ENCODE measurements at places on chromosomes 3 and 15.

DNA sequence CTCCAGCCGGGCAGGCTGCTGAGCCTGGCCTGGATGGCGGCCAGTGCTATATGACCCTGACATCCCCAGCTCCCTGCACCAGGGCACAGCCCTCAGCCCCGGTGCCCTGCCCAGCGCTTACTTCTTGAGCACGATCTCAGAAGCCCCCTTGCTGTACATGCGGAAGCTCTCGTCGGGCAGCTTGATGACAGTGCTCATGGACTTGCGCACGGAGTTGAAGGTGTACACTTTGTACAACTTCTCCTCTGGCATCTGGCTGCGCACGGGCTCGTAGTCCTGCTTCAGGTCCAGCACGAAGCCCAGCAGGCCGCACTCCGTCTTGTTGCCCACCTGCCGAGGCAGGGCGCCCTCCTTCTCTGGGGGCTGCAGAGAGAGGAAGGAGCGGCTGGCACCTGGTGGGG is 38.8 kb upstream of the SEC13 start:
- DNase-seq: peak; percentile 63

DNA sequence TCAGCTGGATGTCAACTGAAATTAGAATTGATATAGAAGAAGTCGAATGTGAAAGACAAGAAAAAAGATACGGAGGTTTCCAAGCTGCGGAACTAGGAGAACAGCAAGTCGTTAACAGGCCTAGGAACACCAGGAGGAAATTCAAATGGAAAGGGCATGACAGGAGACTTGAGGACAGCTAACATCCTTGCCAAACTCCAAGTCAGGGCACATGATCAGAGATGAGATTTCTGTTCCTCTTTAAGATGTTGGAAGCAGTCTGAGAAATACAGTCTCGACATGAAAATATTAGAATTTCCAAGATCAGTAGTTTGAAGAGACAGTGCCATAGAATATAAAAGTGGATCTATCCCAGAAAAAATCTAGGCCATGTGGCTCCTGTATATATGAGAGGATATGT is 5.0 kb downstream of the MYO5A start:
- DNase-seq: no peak

DNA sequence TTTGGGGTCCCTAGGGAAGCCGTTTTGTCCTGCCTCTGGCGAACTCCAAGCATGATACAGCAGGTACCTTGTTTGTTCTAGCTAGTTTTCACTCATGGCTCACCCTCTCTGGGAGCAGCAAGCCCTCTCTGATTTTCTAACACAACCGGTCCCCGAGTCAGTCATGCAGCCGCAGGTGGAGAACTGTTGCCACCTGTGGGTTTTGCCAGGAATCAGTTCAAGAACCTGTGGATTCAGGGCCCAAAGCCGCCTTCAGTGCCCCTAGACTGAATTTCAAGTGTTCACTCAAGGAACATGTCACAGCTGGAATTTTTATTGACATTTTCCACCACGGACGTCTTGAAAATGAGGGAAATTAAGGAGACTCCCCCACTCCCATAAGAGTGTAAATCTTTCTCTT is 13.3 kb upstream of the LRRK1 start:
- DNase-seq: no peak

- DNase-seq: no peak
These were observed 107.3 kb upstream of the LIPC start for GRCh38 chr15:58324533-58324932.

GRCh38 chr3:124565013-124565412 is 165.2 kb upstream of the UMPS start:
- no peak for DNase-seq
